ENCODE measurements at places on chromosomes 16 and 17.
A peak's percentile ranks its signal among the peaks of the same experiment; 100 is the strongest.

DNA sequence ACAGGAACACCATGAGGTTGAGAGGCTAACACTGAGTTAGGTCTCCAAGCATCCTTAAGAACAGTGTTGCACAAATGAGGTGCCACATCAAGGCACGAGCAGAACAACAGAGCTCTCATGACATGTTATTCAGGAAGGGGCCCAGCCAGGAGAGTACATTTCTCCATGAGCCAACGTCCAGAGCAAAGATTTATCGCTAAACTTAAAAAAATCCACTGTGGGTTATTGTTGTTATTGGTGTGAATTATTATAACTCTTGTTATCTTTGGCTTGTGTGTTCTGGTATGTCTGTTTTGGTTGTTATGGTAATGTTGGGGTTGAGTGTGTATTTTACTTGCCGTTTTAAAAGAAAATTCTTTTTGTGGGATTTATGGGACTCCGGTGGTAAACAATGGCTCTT is 68.9 kb upstream of the MSI2 start:
- DNase-seq = no peak

DNA sequence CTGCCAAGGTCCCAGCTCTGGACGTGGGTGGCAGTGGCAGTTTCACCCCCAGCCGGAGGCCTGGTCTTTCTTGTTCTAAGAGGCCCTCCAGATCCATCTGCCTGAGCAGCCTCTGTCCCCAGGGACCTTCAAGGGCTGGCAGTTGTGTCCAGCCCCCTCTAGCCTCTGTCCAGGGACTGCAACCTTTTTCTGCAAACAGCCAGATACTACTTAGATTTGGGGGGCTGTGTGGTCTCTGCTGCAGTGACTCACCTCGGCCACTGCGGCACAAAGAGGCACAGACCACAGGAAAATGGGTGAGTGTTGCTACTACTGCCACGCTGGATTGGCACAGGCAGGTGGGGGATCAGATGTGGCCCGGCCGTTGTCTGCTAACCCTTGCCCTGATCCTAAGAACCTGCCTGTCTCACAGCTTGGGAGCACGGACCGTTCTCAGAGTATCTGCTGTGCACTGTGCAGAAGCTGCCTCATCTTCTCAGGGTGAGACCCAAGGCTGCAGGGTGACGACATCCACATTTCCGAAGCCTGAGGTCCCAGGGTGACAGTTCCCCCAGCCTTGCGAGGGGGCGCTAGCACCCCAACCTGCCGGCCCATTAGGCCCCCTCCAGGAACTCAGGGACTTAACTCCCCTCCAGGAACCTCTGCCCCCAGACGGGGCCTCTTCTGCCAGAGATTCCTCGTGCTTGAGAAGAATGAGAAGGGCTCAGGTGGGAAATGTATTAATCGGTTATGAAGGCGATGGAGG is 27.6 kb downstream of the MXRA7 start:
- DNase-seq = no peak

- DNase-seq = no peak
These were observed 11.0 kb downstream of the DNASE1 start for GRCh38 chr16:3665508-3665907.

DNA sequence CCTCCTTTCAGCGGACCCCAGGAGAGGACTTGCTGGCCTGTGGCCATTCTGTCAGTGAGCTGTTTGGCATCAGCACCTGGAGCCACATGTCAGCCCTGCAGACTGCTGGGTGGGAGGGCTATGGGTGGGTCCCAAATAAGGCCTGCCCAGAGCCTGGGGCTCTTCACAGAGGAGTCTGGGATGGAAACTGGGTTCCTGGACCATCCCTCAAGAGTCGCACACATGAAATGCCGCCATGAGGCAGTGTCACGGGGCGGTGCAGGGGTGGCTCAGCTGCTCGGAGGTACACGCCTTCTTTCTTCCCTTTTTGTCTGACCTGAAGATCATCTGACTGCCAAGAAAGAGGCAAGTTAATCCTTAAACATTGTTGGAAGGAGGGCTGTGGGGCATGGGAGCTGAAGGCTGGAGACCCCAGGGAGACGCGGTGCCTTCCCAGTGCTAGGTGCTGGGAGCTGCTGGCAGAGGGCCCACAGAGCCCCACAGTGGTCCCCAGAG is 14.8 kb downstream of the MPRIP start:
- no peak for DNase-seq

DNA sequence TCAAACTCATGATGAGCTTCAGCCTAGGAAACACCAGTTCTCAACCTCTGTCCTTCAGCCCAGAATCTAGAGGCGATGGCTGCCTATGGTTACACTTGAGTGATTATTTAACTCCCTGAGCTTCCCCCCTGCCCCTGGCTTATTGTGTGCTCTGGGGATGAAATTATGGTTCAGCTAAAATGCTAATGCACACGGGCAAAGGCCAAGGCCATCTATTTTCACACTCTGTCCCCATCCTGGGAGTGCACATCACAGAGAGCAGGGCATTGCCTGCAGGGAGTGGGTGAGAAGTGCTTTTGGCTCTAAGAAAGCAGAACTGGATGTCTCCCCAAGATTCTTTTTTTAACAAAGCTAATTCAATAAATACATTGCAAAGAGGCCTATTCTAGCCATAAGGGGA is 21.6 kb upstream of the CACNG5 start:
- DNase-seq = no peak

DNA sequence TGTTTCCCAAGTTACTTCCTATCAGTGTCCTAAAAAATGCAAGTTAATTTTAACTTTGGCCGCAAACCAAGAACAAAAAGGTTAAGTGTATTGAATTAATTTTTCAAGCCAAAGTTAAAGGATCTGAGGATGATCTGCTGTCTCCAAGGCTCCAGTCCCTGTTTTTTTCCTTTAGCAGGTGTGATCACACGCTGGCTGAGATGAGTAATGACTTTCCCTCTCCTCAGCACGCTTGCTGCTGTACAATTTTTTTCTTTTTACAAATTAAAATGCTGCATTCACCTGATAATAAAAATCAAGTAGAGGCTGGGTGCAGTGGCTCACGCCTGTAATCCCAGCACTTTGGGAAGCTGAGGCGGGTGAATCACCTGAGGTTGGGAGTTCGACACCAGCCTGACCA is 3.9 kb upstream of the TNFSF12 start:
- no peak for DNase-seq

DNA sequence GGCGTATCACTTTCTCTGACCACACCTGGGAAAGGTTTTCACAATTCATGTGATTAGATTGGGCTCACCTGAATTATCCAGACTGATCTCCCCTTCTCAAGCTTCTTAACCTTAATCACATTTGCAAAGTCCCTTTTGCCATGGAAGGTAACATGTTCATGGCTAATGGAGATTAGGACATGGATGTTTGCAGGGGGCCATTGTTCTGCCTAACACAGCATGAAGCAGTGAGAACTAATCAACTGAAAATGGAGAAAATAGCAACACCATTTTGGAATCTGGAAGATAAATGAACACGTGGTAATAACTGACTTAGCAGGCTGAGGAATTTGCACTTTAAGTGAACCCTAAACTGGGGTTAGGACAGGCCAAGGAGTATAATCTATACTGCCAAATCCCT is 25.0 kb upstream of the SBK1 start:
- no peak for DNase-seq

DNA sequence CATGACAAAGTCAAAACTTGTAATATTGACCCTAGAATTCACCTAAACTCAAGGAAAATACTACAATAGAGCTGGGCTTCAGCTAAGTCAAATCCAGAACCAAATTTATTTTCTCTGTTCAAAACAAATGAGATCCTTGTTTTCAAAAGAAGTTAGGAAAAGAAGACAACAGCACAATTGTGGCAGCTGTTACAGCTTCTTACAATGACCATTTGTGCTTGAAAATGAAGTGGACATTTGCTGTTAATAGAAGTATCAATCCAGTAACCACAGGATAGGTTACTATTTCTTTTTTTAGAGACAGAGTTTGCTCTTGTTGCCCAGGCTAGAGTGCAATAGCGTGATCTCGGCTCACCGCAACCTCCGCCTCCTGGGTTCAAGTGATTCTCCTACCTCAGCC is 44.4 kb downstream of the APPBP2 start:
- DNase-seq = no peak

DNA sequence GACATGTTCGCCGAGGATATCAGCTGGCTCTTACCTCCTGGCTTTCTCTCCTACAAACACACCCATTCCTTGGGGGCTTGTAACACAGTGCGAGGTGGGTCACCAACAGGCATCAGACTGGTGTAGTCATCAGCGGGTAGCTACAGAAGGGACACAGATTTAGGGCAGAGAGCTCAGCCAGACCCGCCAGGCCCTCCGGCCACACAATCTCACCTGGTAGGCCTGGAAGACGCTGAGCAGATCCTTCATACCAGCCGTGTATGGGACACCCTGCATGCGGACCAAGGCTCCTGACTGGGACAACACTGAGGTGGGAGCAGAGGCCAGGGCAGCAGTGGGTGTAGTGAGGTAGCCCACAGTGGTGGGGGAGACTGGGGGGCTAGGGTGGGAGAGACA is 5.8 kb downstream of the ESRP2 start:
- DNase-seq = no peak

DNA sequence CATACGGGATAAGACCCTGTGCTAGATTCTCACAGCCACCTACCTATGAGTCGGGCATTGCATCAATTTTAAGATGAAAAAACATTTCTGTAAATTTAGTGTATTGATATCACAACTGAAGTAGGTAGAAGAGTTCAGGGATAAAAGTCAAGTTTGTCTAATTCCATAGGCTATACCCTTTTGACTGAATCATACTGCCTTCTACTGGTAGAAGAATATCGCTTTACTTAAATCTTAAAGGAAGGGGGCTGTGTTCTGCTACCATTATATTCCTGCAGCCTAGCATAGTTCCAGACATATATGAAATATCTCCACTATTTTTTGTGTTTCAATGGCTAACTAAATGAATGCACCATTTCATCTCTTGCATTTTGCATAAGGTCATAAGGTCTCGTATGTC is 1128.6 kb downstream of the CDH8 start:
- DNase-seq = no peak

DNA sequence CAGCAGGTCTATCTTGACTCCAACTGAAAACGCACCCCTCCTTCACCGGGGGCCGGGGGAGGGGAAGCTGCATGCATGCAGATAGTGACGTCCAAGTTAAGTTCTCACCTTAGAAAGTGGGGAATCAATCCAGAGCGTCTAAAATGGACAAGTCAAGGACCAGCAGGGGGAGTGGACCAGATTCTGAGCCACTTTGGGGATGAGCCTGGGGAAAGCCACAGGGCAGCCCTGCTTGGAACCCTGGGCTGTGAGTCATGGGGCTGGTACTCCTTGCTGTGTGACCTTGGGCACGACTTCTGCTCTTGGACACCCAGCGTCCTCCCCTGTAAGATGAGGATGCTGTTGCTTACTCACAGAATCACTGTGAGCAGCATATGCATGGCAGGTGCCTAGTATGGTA is 9.1 kb downstream of the TNFRSF13B start:
- DNase-seq = no peak

- no peak for DNase-seq
These were observed 137.8 kb downstream of the UTP18 start for GRCh38 chr17:51398128-51398525.

- DNase-seq = peak; percentile 80
These were observed 12.0 kb downstream of the PGS1 start for GRCh38 chr17:78390241-78391050.

DNA sequence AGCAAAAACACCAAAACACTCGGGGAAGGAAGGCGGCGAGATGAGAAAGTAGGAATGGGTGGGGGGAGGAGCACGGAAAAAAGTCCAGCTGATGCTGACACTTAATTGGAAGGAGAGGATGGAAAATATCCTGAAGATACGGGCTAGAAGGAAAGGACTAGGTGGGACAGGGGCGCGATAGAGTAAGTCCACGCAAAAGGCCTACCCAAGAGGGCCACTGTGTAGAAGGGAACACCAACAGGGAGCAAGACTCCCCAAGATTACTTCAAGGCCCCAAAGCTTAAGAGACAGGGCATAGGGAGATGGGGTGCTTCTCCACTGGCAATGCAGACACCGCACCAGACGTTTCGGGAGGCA is 736 bp downstream of the APPBP2 start:
- DNase-seq = no peak

DNA sequence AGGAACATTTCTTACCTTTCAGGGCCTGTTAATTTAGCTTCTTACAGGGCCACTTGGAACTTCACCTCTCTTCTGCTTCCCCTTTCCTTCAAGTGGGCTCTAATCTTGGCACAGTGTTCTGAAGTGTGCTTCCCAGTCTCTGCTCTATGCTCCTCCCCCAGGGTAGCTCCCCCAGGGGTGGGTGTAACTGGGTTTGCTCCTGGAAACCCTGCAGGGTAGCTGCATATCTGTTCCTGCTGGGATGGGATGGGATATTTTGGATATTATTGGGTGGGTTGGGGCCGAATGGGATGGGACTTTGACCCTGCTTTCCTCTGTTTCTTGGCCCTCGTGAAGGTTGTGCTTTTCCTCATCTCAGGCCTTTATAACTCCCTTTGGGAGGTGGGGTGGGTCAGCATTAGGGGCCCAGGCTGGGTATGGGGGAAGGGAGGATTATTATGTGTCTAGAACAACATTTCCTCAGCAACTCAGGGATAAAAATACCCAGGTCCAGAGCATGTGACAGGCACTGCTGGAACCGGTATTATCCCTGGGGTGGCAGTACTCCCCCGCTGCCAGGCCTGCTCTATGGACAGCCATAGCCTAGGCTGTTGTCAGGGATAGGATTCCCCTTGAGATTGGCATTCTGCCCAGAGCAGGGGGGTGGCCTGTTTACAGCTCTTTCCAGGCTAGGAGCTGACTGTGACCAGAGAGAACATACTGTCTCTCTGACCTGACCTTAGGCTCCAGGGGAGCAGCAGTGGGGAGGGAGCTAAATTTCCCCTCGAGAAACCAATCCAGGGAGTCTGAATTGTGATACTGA is 5.0 kb downstream of the NFE2L1 start:
- no peak for DNase-seq

DNA sequence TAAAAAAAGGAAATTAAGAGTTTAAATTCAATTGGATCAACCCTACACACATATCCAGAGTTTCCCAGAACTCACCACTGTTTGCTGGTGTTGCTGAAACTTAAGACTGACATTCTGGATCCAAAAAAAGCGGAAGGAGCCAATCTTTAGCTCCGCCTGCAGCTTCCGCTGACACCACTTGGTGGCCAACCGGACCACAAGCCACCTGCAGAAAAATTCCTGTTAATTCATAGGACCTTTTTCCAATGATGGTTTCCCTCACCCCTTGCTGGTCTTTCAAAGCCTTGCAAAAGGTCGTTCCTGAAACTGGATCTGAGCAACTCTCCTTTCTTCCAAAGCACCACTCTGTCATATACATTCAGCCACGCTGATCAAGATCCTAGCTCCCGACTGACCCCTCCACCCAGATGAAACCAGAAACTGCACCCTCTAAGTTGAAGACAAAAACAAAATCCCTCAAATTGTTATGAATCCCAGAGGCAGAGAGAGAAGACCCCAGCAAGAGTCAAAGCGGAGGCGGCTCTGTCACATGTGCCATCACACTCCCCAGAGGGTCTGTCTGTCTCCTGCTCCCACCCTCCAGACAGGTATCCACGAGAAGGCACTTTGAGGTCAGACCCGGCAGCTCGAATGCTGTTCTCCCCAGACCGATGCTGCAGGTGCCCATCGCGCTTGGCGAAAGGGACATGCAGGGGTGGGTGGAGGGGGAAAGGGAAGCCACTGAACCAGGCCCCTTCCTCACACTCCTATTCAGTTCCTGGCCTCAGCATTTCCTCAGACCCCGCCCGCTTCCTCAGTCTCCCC is 773 bp downstream of the BLTP2 start:
- DNase-seq = peak; percentile 18

All from astrocyte of the cerebellum (primary cell).